ENCODE measurements at places on chromosomes 7 and 10. TPM values are rescaled to one million over a fixed set of nuclear protein-coding genes. Genes with fewer than 3 reads are reported as not detected.
A peak's percentile ranks its signal among the peaks of the same experiment; 100 is the strongest.

Gene ARHGAP22
- polyA plus RNA-seq, result 4.7 TPM

Gene COL28A1
- not detected for polyA plus RNA-seq

Gene OR2A12
- polyA plus RNA-seq, result not detected

Gene CRTAC1
- polyA plus RNA-seq, result not detected

Gene TBXAS1
- 0.57 TPM for polyA plus RNA-seq

Gene WEE2
- polyA plus RNA-seq, result not detected

Gene PRTFDC1
- polyA plus RNA-seq, result not detected

Gene ADCYAP1R1
- not detected for polyA plus RNA-seq

- no peak for DNase-seq
These were observed 54.9 kb downstream of the MET start for GRCh38 chr7:116726713-116727431.

GRCh38 chr10:3758491-3758970 is 26.5 kb downstream of the KLF6 start:
- no peak for DNase-seq

GRCh38 chr10:26860102-26860442 is 686 bp downstream of the ABI1 start:
- DNase-seq, result no peak

DNA sequence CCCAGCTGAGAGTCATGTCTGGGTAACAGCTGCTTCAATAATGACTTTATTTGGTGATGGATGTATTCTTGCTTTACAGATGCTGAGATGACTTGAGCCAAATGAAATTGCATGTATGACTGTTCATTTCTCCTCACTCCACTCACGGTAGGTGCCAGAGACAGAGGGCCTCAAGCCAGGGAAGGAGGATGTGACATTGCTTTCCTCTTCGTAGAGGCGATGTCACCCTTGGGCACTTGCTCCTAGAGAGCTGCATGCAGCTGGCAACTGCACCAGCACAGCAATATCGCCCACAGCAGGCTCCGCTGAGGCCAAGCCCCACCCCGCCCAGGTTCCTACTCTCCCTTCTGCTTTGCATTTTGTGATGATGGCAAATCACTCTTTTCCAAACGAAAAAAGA is 116.6 kb upstream of the AOAH start:
- no peak for DNase-seq

DNA sequence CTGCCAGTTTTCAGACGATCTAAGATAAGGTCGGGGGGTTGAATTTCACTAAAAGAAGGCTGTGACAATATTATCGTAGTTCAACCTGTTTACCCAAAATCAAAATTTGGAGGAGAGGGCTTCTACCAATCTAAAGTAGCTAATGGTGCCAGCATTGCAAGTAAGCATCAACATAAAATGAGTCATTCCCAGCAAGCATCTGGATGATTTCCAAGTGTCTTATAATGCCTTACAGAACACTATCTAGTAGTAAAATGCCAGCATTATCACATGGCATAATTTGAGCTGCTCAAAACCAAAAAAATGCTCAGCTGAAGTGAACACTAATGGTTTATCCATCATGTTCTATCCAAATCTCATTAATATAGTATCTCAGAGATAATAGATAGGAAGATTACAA is 1193.9 kb downstream of the DNAJB9 start:
- DNase-seq, result no peak

DNA sequence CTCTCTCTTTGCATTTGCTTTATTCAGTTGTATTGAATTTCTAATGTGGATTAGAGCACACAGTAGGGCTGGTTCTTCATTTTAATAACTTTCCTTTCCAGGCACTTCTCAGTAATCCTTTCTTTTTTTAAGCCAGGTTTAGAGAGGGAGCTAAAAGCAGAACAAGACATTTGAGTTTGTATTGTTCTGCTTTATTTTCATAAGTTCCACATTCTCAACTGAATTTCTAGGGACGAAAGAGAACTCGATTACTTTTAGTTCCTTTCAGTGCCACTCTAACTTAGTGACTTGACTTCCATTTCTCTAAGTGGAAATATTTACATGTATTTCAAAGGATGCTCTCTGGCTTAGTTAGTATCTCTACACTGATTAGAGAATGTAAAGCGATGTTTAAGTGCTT is 145.6 kb downstream of the EXOC4 start:
- DNase-seq, result no peak

DNA sequence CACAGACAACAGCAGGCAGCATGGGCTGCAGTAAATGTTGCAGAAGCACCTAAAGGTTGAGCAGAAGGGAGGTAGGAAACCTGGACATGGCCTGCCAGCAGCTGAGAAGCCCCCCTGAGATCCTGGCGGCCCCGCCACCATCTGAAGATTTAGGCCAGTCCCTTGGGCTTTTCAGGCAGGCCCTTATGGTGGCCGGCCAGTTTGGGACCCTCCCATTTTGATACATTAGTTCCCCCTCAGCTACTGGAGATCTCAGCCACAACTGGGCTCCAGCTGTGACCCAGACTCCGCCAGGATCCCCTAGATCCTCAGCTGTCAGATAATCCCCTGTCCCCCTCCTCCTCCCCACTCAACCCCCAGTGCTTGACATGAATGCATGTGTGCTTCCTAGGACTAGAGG is 34.4 kb downstream of the ZNF783 start:
- no peak for DNase-seq

DNA sequence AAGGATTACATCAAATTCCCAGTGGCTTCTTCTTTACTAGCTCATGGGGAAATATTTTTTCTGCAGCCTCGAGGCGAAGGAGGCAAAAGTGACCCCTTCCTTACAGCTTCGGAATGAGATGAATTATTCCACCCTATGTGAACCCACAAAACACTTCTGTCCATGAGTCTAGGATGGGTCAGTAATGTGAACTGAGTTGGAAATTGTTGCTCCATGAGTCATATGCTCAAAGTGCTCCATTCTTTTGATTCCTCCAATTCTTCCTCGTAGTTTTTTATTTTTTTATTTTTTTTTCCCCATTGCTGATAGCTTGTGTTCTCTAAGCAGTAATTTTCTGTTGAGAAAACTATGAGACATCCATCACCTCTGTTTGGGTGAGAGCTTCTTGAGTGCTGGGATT is 31.7 kb upstream of the FAM204A start:
- no peak for DNase-seq

DNA sequence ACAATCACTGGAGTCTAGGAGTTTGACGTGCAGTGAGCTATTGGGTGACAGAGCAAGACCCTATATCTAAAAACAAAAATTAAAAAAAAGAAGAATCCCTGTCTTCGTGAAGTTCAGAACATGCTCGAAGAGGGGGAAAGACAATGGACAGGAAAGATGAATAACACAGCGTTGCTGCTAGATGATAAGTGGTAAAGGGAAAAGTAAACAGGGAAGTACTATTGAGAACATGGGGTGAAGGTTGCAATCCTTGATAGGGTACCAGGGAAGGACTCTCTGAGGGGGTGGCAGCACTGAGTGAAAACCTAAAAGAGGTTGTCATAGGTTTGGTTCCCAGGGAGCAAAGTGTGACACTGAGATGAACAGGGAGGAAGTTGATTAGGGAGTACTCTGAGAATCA is 2.8 kb upstream of the ABRAXAS2 start:
- no peak for DNase-seq

- no peak for DNase-seq
These were observed 46.4 kb upstream of the ECHDC3 start for GRCh38 chr10:11695779-11696178.

DNA sequence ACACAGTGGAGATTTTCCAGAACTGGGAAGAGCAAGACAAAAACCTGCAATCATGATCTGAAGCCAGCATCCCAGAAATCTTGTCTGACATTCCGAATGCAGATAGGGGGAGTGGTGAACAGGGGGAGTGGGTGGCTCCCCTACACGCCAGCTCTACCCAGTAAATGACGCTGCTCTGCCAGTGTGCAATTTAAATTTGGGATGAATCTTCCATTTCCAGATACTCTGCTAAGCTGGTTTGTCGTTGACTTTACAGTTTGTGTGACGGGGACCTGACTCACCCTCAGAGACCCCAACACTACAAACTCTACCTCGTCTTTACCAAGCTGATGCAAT is 68.7 kb upstream of the CAMK2B start:
- no peak for DNase-seq

GRCh38 chr7:30740417-30741181 is 11.3 kb upstream of the INMT start:
- DNase-seq, result peak; percentile 29

GRCh38 chr10:79264942-79265341 is 82.3 kb upstream of the PPIF start:
- no peak for DNase-seq

- DNase-seq, result no peak
These were observed 149.1 kb downstream of the MAPK8 start for GRCh38 chr10:48455392-48456151.

- no peak for DNase-seq
These were observed 17.5 kb downstream of the CTNNA3 start for GRCh38 chr10:67678335-67678974.

- DNase-seq, result no peak
These were observed 15.4 kb upstream of the FKBP9 start for GRCh38 chr7:32941681-32942414.

Data from naive B cell (primary cell).